ENCODE measurements at places on chromosomes 4 and X.
A peak's percentile ranks its signal among the peaks of the same experiment; 100 is the strongest.

DNA sequence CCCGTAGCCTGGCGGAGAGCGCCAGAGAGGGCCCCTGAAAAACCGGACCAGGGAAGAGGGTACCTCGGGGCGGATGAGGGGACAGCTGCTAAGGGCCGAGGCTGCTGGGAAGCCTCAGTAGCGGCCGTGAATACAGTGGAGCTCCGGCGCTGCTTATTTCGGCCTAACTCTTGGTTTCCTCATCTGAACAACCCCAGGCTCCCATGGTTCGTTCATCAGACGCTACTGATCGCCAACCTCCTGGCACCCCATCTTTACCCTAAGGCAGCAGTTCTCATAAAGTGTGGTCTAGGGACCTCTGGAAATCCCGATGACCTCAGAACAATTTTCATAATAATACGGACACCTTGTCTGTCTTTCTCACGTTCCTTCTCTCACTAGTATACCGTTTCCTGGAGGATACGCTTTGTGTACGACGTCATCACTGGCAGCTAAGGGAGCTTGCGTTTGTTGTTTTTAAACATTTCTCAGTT is 645 bp upstream of the RAB28 start:
- no peak for DNase-seq

GRCh38 chr4:139532947-139533346 is 23.1 kb downstream of the SETD7 start:
- no peak for DNase-seq

GRCh38 chrX:63282828-63283227 is 68.3 kb downstream of the SPIN4 start:
- DNase-seq = no peak

- DNase-seq = peak; percentile 55
Measured at GRCh38 chr4:82851885-82852750, 38.8 kb downstream of the SEC31A start.

DNA sequence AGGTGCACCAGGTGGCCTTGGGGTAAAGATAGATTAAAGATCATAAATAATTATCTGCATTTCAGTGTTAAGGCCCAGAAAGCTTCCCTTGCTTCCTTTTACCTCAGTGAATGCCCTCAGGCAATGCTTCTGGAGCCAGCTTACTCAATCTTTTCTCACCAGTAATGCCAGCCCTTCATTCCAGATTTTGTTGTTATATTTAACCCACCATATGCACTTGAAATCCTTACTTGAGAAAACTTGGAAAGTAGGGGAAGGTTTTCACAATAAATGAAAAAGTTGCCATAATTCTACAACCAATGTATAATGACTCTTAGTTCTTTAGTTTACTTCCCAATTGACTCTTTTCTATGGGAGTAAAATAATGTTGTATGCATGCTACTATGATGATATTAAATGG is 17.1 kb upstream of the PBDC1 start:
- DNase-seq = no peak

DNA sequence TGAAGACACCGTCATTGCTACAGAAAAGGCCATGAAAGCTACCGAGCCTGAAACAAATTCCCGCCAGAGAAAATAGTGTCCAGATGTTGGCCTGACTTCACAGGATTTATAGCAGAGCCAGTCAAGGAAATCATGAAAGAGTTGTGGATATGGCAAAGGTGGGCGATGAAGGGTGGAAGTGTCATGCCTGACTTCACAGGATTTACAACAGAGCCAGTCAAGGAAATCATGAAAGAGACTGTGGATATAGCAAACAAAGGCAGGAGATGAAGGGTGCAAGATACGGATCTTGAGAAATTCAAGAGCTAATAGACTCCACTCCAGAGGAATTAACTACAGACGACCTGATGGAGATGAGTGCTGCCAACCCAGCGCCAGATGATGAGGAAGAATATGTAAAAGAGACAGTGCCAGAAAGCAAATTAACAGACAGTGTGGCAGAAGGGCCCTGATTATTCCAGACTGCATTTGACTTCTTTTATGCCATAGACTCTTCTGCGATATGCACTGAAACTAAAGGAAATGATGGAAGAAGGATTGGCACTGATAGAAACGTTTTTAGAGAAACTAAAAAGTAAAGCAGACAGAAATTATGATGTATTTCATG is 17.2 kb downstream of the TRMT44 start:
- DNase-seq = no peak

DNA sequence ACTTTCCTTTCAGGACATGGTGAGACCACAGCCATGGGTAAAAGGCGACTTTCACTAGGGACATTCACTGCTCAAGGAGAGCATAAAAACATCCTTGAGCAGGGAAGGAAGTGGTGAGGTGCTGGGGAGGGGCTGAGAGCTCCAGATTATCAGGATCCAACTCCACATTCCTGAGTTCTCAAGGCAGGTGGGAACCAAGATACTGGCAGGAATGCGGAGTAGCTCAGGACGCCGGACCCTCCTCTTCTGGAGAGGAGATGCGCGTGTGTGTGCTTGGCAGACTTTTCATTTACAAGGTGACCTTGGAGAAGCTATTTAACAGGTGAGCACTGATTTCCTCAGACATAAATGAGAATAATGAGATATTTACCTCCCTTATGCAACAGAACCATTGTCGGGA is 41.3 kb upstream of the TXK start:
- no peak for DNase-seq

DNA sequence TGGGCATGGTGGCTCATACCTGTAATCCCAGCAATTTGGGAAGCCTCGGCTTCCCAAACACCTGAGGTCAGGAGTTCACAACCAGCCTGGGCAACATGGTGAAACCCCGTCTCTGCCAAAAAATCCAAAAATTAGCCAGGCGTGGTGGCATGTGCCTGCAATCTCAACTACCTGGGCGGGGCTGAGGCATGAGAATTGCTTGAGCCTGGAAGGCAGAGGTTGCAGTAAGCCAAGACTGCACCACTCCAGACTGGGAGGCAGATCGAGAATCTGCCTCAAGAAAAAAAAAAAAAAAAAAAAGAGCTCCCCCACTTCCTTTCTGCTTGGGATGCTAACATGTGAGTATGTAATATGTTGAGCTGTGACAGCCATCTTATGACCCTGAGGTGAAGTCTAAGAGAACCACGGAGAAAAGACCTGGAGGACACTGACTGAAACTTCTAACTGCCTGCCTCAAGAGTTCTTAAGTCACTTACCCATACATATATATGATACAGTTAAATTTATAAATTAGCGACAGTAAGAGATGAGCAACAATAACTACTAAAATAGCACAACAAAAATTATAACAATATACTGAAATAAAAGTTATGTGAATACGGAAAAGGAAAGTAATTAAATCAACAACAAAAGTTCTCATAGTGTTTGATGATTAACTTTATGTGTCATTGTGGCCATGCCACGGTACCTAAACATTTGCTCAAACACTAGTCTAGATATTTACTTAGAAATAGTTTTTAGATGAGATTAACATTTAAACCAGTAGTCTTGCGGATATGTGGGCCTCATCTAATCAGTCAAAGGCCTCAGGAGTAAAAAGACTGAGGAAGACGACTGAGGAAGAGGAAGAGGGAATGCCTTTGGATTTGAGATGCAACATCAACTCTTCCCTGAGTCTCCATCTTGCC is 178.3 kb downstream of the OPHN1 start:
- no peak for DNase-seq

DNA sequence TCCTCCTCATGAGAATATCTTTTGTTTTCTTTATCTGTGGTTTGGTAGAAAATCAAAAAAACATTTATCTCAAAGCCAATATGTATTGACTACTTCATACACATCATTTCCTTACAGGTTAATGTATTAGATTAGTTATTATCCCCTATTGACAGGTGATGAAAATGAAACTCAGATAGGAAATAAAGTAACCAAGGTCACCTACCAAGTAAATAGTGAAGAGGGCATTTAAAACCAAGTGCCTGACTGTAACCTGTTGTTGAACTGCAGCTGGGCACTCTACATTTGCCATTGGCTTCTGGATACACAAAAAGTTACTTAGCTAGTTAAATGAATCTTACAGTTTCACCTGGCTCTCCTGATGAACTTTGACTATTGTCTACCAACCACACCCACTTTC is 41.4 kb upstream of the CTSO start:
- DNase-seq = no peak

GRCh38 chr4:53626491-53626890 is 35.2 kb upstream of the LNX1 start:
- no peak for DNase-seq

GRCh38 chrX:12770440-12770839 is 20.8 kb upstream of the PRPS2 start:
- peak; percentile 54 for DNase-seq

- no peak for DNase-seq
Measured at GRCh38 chr4:178415925-178416324, 973.7 kb upstream of the AGA start.

- peak; percentile 12 for DNase-seq
Measured at GRCh38 chr4:68176500-68176899, 46.8 kb upstream of the TMPRSS11F start.

DNA sequence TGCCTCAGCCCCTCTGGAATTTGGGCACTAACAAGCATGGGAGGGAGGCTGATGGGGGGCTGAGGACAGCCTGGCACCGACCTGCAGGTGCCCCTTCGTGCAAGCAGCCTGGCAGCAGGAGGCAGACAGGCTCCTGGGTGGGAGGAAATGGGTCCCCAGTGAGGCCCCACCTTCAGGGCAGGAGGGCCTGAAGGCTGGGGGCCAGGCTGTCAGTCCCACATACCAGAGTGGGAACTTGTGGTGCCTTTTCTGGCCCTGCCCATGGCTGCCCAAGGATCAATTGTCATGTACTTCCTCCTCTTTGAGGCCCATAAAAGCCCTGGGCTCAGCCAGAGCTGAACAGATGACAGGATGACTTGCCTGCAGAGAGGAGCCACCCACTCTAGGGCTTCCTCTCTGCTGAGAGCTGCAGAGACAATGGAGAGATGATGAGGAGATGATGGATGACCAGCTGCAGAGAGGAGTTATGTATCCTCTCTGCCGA is 141.0 kb downstream of the PDHA2 start:
- DNase-seq = no peak

GRCh38 chr4:139208404-139208945 is 31.5 kb upstream of the ELF2 start:
- DNase-seq = peak; percentile 75

DNA sequence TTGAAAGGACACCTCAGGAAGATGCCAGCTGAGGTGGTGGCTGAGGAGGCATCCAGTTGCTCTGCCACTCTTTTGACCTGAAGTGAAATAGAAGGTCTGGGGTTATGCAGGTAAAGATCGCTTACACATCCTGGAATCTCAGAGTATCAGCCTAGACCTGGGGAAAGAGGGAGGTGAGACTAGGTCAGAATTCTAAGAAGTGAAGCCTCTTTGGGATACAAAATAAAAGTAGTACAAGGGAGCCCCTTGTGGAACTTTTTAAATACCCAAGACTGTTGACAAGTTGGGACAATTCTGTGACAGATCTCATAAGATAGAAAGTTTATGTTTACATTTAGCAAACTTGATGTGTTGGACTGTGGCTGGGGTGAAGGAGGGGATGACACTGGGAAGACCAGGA is 263.1 kb downstream of the SPRY1 start:
- peak; percentile 39 for DNase-seq

- no peak for DNase-seq
Measured at GRCh38 chr4:86531440-86531839, 62.7 kb upstream of the PTPN13 start.

DNA sequence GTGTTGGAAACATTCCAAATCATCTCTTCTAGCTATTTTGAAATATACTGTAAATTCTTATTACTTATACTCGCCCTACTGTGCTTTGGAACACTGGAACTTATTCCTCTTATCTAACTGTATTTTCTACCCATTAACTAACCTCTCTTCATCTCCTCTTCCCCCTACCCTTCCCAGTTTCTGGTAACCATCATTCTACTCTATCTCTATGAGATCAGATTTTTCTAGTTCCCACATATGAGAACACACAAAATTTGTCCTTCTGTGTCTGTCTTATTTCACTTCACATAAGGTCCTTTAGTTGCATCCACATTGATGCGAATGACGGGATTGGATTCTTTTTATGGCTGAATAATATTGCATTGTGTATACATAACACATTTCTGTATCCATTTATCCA is 1003.8 kb upstream of the INTU start:
- DNase-seq = no peak

DNA sequence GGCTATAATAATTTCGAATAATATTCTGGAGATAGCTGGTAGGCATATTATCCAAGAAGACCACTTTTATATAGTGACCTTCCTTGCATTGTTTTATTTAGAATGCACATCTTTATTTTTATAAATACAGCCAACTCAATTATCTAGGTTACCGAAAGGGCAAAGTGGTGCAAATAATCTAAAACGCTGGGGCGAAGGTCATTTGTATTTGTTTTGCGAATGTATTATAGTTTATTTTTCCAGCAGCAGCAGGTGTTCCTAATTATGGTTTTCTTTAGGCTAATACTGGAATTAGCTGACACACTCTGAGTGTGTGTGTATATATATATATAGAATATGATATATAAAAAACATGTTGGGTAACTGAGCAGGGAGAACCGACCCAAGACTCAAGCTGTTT is 48.1 kb upstream of the RAP2C start:
- no peak for DNase-seq

GRCh38 chr4:26931966-26932365 is 71.3 kb downstream of the STIM2 start:
- DNase-seq = no peak

- DNase-seq = no peak
Measured at GRCh38 chrX:124045109-124045508, 83.6 kb downstream of the STAG2 start.

- DNase-seq = no peak
Measured at GRCh38 chrX:114178126-114178525, 405.8 kb upstream of the HTR2C start.

DNA sequence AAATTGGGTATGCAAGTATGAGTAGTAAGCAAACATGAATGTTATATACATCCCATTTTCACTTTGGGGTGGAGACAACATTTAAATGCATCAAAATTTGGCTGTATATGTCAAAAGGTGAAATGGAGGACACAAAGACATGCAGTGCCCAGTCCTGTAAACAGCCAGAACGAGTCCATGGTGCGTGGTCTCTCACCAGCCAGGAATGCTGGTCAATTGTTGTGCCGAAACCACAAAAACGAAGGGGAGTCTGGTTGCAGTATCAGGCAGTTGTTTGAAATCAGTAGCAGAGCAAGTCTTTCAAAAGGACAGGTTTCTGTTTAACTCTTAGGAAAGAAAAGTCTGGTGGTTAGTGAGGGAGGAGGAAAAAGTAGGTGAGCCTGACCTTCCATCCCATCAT is 22.3 kb upstream of the RNF150 start:
- DNase-seq = no peak

Data from NAMALWA (cell line).